Transverse colon (tissue), 4 donors: ENCODE measurements at places on chromosomes 7 and 10. TPM values are rescaled to one million over a fixed set of nuclear protein-coding genes. Genes with fewer than 3 reads are reported as not detected.

ADO gene
- 25.4 TPM for total RNA-seq

ATP5MK gene
- 303 TPM for total RNA-seq

NME8 gene
- total RNA-seq, result not detected

FAM241B gene
- not detected for total RNA-seq

DNA sequence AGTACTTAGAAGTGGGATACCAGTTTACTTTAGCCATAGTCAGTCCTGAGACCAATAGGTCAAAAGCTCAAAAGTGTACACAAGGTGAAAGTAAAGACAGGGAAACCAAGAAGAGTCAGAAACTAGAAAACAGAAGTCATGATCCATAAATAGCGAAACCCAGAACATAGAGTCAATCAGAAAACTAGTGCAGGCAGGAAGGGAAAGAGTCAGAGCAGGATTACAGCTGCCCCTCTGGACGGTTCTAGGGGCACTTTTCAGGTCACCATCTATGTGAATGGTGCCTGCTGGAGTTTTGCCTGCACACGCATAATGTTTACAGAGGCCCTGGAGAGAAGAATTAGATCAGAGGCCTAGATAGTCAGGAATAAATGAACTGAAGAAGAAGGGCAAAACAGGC is 22.4 kb upstream of the DMTF1 start:
- no peaks in the 10 kb centered on the region for H3K36me3 ChIP-seq
- no peaks in the 10 kb centered on the region for H3K27me3 ChIP-seq
- H3K4me3 ChIP-seq, result no peak overlapping the region
- H3K27ac ChIP-seq, result no peak overlapping the region
- no peaks in the 10 kb centered on the region for H3K4me1 ChIP-seq

- no peaks in the 10 kb centered on the region for H3K27me3 ChIP-seq
- H3K4me3 ChIP-seq, result no peak overlapping the region
- no peak for DNase-seq
- peak overlapping the region; percentile 6 for H3K27ac ChIP-seq
- peaks cover 20% of the 10 kb centered on the region for H3K4me1 ChIP-seq
- peaks cover 32% of the 10 kb centered on the region for H3K36me3 ChIP-seq
Observed at GRCh38 chr7:130887182-130887956, 153.4 kb upstream of the KLF14 start.

GRCh38 chr7:44193011-44193802 is 4.0 kb upstream of the GCK start:
- H3K4me3 ChIP-seq, result no peak overlapping the region
- DNase-seq, result no peak
- H3K27ac ChIP-seq, result no peak overlapping the region
- H3K4me1 ChIP-seq, result no peaks in the 10 kb centered on the region
- H3K27me3 ChIP-seq, result peaks cover 10% of the 10 kb centered on the region

FFAR4 gene
- 17.1 TPM for total RNA-seq

- H3K27ac ChIP-seq, result no peak overlapping the region
- DNase-seq, result peak; percentile 10
- no peak overlapping the region for H3K4me3 ChIP-seq
Observed at GRCh38 chr10:67520924-67521520, 175.0 kb downstream of the CTNNA3 start.

GRCh38 chr10:51377932-51378599 is 303.8 kb downstream of the PRKG1 start:
- no peak overlapping the region for H3K27ac ChIP-seq
- no peak for DNase-seq
- no peaks in the 10 kb centered on the region for H3K36me3 ChIP-seq
- no peak overlapping the region for H3K4me3 ChIP-seq

KIF11 gene
- total RNA-seq, result 0.60 TPM

DNA sequence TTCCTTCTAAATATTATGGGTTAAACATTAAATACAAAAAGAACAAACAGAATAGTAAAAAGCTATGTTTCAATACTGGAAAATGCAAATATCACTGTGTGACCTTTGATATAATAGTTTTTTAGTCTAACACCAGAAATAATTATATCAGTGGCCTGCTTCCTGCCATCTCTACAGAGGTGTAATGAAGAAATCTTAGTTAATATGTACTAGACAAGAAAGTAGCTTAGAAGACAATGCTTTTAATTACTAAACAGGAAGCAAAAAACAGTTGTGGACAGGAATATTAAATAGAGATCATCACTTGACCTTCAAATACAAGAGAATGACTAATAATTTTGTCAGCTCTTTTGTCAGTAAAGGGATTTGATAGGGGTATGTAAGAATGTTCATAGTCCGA is 47.4 kb upstream of the LRRN3 start:
- H3K27me3 ChIP-seq, result no peaks in the 10 kb centered on the region
- H3K27ac ChIP-seq, result no peak overlapping the region
- H3K36me3 ChIP-seq, result no peaks in the 10 kb centered on the region
- no peak for DNase-seq
- no peak overlapping the region for H3K4me3 ChIP-seq
- no peaks in the 10 kb centered on the region for H3K4me1 ChIP-seq
